Vagina (tissue), 2 donors: ENCODE measurements at places on chromosomes 13 and 19. TPM values are rescaled to one million over a fixed set of nuclear protein-coding genes. Genes with fewer than 3 reads are reported as not detected.

- no peak overlapping the region for H3K4me3 ChIP-seq
- no peaks in the 10 kb centered on the region for H3K27me3 ChIP-seq
- no peak for DNase-seq
- H3K27ac ChIP-seq = peak overlapping the region; percentile 62
- H3K4me1 ChIP-seq = peaks cover 13% of the 10 kb centered on the region
- no peaks in the 10 kb centered on the region for H3K36me3 ChIP-seq
These were observed 49.8 kb downstream of the KATNAL1 start for GRCh38 chr13:30257468-30258099.

GRCh38 chr19:46000491-46001246 is 5.4 kb downstream of the CCDC61 start:
- H3K27ac ChIP-seq = no peak overlapping the region
- DNase-seq = no peak
- H3K4me1 ChIP-seq = peaks cover 31% of the 10 kb centered on the region
- H3K27me3 ChIP-seq = no peaks in the 10 kb centered on the region
- H3K4me3 ChIP-seq = no peak overlapping the region

DNA sequence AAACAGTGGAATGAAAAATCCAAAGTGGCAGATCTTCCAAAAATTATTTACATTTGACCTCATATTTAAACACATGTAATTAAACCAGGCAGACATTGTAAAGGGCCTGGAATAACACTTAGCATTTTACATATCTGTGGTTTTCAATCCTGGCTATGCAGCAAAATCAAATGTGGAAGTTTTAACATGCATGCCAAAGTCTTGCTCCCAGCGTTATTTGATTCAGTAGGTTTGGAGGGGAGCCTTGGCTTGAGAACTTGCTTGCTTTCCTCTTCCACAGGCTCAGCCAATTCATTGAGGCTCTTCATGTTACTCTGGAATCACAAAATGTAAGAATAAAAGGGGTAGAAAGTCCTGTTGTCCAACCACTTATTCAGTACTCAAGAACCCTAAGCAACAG is 42.5 kb upstream of the INTS6 start:
- H3K27me3 ChIP-seq = no peaks in the 10 kb centered on the region
- H3K36me3 ChIP-seq = no peaks in the 10 kb centered on the region
- H3K27ac ChIP-seq = no peak overlapping the region
- no peak overlapping the region for H3K4me3 ChIP-seq

- H3K4me3 ChIP-seq = no peak overlapping the region
- peaks cover 76% of the 10 kb centered on the region for H3K4me1 ChIP-seq
These were observed 34.2 kb downstream of the MBNL2 start for GRCh38 chr13:97256343-97256783.

GRCh38 chr13:109735436-109735966 is 50.9 kb downstream of the IRS2 start:
- no peaks in the 10 kb centered on the region for H3K4me1 ChIP-seq
- no peak overlapping the region for H3K4me3 ChIP-seq
- no peaks in the 10 kb centered on the region for H3K36me3 ChIP-seq
- H3K27ac ChIP-seq = no peak overlapping the region
- H3K27me3 ChIP-seq = no peaks in the 10 kb centered on the region

The SYNGR4 gene
- not detected for total RNA-seq

The ANGPTL8 gene
- total RNA-seq = not detected

- no peaks in the 10 kb centered on the region for H3K27me3 ChIP-seq
- DNase-seq = no peak
- no peak overlapping the region for H3K27ac ChIP-seq
- H3K4me3 ChIP-seq = no peak overlapping the region
- H3K36me3 ChIP-seq = no peaks in the 10 kb centered on the region
These were observed 266.2 kb downstream of the MAB21L1 start for GRCh38 chr13:35210261-35210660.

- H3K4me3 ChIP-seq = no peak overlapping the region
- no peaks in the 10 kb centered on the region for H3K4me1 ChIP-seq
- DNase-seq = no peak
- H3K36me3 ChIP-seq = no peaks in the 10 kb centered on the region
- H3K27me3 ChIP-seq = no peaks in the 10 kb centered on the region
These were observed 186.3 kb downstream of the TDRD3 start for GRCh38 chr13:60583196-60583888.

The SPPL2B gene
- total RNA-seq = 54.3 TPM

GRCh38 chr13:25585000-25585399 is 213.2 kb downstream of the ATP8A2 start:
- DNase-seq = no peak
- H3K4me3 ChIP-seq = no peak overlapping the region
- H3K27me3 ChIP-seq = no peaks in the 10 kb centered on the region
- no peaks in the 10 kb centered on the region for H3K4me1 ChIP-seq
- no peak overlapping the region for H3K27ac ChIP-seq

The SIGLEC9 gene
- total RNA-seq = 5.9 TPM

DNA sequence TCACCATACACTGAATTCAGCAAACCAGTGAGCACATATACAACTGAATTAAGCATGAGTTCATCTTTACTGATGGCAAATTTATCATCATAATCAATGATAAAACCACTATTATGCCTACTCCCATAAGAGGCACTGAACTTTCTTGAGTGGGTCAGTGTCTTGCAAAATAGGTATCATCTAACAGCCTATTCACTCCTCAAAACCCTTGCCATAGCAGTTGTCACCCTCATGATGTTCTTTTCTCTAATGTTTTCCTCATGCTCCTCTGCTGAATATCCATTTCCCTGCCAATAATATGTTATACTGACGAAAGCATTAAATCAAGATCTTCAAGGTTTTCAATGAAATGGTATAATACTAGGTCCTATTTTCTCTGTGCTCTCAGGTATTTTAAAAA is 5.6 kb downstream of the ARGLU1 start:
- no peaks in the 10 kb centered on the region for H3K27me3 ChIP-seq
- H3K4me1 ChIP-seq = peaks cover 86% of the 10 kb centered on the region
- no peak for DNase-seq

DNA sequence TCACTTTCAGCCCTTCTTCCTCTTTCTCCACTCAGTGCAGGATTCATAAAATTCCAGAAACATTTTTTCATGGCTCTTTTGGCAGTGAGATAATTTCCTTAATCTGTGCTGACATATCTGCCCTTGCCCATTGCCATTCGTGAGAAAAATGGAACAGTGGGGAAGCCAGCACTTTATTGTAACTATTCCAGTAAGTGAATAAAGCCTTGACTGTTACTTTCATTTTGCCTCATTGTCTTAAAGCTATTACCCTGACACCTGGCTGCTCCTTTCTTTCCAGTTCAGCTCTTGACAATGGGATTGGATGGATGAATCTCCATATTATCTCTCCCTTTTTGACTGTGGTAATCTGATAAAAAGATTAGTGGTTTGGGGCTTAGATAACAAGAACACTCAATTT is 1068.1 kb upstream of the PCDH20 start:
- no peak for DNase-seq
- no peak overlapping the region for H3K27ac ChIP-seq
- H3K27me3 ChIP-seq = no peaks in the 10 kb centered on the region
- no peaks in the 10 kb centered on the region for H3K4me1 ChIP-seq

- peaks cover 4% of the 10 kb centered on the region for H3K4me1 ChIP-seq
- DNase-seq = no peak
- no peak overlapping the region for H3K27ac ChIP-seq
- no peaks in the 10 kb centered on the region for H3K36me3 ChIP-seq
These were observed 15.7 kb downstream of the FEM1A start for GRCh38 chr19:4807188-4807587.

DNA sequence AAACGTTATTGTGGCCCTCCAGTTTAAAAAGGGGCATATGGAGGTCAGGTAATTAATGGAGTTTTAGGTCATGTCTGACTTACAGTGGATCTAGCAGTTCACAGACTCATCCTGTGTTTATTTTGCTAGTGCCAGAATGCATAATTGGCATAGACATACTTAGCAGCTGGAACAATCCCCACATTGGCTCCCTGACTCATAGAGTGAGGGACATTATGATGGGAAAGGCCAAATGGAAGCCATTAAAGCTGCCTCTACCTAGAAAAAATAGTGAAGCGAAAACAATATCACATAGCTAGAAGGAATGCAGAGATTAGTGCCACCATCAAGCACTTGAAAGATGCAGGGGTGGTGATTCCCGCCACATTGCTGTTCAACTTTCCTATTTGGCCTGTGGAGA is 610.7 kb downstream of the SLITRK5 start:
- H3K27ac ChIP-seq = no peak overlapping the region
- no peak overlapping the region for H3K4me3 ChIP-seq
- H3K4me1 ChIP-seq = no peaks in the 10 kb centered on the region
- H3K27me3 ChIP-seq = no peaks in the 10 kb centered on the region

- peaks cover 49% of the 10 kb centered on the region for H3K4me1 ChIP-seq
- H3K27me3 ChIP-seq = no peaks in the 10 kb centered on the region
- DNase-seq = no peak
- peak overlapping the region; percentile 78 for H3K27ac ChIP-seq
- peak overlapping the region; percentile 66 for H3K4me3 ChIP-seq
These were observed 545 bp upstream of the ISYNA1 start for GRCh38 chr19:18438331-18439024.

The ACP5 gene
- total RNA-seq = 6.1 TPM

The IZUMO2 gene
- not detected for total RNA-seq

DNA sequence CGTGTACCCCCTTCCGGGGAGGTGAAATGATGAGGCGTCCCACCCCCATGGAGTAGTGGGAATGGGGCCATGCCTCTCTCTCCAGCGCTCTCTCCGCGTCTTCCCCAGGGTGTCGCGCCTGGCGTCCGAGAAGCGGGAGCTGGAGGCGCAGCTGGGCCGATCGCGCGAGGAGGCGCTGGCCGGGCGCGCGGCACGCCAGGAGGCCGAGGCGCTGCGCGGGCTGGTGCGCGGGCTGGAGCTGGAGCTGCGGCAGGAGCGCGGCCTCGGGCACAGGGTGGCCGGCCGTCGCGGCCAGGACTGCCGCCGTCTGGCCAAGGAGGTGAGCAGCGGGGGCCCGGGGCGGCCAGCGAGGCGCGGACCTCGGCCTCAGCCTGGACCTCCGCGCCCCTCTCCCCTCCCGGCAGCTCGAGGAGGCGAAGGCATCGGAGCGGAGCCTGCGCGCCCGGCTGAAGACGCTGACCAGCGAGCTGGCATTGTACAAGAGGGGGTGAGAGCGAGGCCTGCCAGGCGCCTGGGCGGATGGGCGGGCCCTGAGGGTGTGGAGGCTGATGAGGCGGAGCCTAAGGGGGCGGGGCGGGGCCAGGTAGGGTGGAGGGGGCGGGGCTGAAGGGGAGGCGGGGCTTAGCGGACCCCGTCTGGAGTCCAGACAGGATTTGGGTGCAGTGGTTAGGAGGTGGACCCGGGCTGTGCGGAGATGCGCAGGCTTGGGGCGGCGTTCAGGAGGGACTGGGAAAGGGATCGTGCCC is 7.7 kb downstream of the PGLYRP1 start:
- no peak overlapping the region for H3K27ac ChIP-seq
- peak overlapping the region; percentile 67 for H3K4me3 ChIP-seq
- no peaks in the 10 kb centered on the region for H3K27me3 ChIP-seq
- no peaks in the 10 kb centered on the region for H3K36me3 ChIP-seq

The DKKL1 gene
- total RNA-seq = not detected

The TNNI3 gene
- not detected for total RNA-seq

GRCh38 chr13:39250440-39250839 is 212.2 kb downstream of the NHLRC3 start:
- H3K27me3 ChIP-seq = no peaks in the 10 kb centered on the region
- no peak overlapping the region for H3K4me3 ChIP-seq

The CLEC4G gene
- total RNA-seq = 0.98 TPM

The MUC16 gene
- total RNA-seq = under 0.01 TPM

- no peaks in the 10 kb centered on the region for H3K36me3 ChIP-seq
- no peaks in the 10 kb centered on the region for H3K27me3 ChIP-seq
- H3K27ac ChIP-seq = no peak overlapping the region
- no peak overlapping the region for H3K4me3 ChIP-seq
- no peaks in the 10 kb centered on the region for H3K4me1 ChIP-seq
These were observed 12.8 kb downstream of the LILRA1 start for GRCh38 chr19:54606230-54606629.

The LILRB1 gene
- 2.2 TPM for total RNA-seq

DNA sequence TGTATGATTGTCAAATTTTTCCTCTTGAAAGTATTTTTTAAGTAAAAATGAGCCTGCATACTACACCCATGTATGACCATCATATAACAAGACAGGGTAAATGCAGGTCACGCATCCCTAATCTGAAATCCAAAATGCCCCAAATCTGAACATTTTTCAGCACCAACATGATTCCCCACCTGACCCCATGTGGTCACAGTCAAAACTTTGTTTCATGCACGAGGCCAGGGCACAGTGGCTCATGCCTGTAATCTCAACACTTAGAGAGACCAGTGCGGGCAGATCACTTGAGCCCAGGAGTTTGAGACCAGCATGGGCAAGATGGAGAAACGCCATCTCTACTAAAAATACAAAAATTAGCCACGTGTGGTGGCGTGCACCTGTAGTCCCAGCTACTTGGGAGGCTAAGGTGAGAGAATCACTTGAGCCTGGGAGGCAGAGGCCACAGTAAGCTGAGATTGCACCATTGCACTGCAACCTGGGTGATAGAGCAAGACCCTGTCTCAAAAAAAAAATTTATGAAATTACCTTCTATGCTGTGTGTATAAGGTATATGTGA is 63.7 kb upstream of the NPAS1 start:
- no peak overlapping the region for H3K27ac ChIP-seq
- no peaks in the 10 kb centered on the region for H3K36me3 ChIP-seq
- no peak overlapping the region for H3K4me3 ChIP-seq
- peaks cover 62% of the 10 kb centered on the region for H3K4me1 ChIP-seq
